Cerebellum (tissue), 4 donors: ENCODE measurements at places on chromosomes 7 and 10.

- DNase-seq = no peak
Measured at GRCh38 chr10:126798649-126799048, 106.6 kb upstream of the DOCK1 start.

DNA sequence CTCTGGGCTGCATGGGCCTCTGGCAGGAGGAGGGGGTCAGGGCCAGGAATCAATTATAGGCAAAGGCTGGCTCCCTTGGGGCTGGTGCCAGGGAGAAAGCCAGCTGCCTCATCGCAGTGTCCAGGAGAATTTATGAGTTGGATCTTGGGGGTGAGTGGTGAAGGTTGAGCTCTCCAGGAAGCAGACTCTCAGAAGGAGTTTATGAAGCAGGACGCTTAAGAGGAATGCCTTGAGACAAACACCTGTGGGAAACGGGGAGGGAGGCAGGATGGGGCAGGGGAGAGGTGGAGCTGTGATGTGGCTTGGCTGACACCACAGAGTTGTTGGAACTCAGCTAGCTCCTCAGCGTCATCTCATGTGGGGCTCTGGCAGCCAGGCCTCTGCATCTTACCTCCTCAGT lies 428.5 kb downstream of the RPS24 start:
- DNase-seq = no peak

DNA sequence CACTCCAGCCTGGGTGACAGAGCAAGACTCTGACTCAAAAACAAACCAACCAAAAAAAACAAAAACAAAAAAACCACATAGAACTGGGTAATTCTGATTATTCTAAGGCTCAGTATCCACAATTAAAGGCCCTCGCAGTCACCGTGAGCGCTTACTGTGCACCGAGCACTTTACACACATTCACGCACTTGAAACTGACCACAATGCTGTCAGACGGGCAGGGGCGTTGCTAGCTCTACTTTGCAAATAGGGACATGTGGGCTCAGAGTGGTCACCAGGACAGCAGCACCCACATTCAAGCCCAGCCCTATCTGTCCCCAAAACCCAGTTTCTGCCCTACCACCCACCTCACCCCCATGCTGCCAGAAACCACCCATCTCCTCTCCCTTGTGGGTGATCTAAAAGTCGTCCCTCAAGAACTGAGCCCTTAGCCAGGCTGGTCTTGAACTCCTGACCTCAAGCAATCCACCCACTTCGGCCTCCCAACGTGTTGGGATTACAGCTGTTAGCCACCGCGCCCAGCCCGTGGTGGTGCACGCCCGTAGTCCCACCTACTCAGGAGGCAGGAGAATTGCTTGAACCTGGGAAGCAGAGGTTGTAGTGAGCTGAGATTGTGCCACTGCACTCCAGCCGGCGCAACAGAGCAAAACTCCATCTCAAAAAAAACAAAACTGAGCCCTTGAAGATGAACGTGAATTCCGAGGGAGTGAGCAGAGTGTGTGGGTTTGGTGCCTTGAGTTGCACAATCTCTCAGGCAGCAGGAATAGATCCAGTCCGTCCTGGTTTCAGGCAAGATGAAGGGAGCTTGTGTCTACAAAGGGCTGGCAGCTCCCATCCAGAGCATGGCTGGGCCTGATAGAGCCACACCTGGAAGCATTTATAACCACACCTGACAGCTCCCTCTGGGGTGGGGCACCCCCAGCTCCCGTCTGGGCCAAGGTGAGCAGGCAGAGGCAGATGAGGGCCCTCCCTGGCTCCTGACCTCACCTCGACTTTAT lies 5.4 kb upstream of the HSPB1 start:
- DNase-seq = no peak

DNA sequence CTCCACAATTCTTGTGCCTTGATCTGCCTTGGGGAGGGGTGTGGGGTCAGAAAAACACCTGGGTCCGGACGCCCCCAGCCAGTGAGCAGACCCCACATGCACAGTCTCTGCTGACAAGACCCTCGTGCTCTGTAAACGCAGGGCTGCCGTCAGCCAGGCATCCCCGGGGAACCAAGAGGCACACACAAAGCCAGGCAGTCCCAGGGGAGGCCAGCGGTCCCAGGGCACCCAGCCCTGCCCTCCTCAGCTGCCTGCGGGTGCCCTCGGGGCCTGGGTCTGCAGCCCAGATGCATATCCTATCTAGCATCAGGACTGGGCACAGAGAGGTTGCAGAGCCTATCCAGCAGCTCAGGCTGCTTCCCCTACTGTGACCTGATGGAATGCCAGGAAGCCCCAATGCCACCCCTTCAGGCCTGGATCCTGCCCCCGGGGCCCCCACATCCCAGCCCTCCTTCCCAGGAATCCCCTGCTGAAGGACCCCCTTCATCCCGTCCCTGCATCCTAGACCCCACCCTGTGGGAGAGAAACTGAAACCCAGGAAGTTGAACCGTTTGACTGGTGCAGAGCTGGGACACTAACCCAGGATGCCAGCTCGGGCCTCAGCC lies 92.4 kb downstream of the MICALL2 start:
- no peak for DNase-seq

DNA sequence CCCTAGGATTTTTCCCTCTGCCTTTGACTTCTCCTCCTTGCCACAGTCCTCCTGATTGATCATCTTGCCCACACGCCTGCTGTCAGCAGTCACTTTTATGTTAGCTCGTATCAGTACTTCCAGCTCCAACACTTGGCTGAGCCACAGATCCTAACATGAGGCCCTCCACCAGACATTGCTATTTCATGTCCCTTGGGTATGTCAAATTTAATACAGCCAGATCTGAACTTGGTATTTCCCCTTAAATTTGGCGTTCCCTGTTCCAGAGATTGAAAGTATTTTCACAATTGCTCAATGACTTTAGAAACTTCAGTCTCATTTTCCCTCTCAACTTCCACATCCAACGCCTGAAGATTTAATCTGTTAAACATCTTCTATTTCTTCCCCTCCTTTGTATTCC lies 140.4 kb downstream of the RNLS start:
- DNase-seq = no peak

GRCh38 chr7:33210958-33211357 lies 81.6 kb downstream of the BBS9 start:
- DNase-seq = no peak

DNA sequence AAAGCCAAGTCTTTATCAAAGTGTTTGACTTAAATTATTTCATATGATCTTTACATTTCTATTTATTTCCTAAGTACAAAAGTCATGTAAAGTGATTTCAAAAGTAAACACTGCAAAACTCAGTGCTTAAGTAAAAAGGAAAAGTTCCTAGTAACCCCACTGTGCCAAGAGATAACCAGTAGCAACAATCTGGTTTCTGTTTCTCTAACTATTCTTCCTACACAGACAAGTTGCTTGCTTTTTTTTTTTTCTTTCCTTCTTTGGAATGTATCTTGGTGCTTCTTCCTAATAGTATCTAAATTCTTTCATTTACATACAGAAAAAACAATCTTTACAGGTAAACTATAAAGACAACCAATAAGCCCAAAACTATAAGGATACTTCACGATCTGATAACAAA lies 3.1 kb downstream of the JCAD start:
- no peak for DNase-seq

DNA sequence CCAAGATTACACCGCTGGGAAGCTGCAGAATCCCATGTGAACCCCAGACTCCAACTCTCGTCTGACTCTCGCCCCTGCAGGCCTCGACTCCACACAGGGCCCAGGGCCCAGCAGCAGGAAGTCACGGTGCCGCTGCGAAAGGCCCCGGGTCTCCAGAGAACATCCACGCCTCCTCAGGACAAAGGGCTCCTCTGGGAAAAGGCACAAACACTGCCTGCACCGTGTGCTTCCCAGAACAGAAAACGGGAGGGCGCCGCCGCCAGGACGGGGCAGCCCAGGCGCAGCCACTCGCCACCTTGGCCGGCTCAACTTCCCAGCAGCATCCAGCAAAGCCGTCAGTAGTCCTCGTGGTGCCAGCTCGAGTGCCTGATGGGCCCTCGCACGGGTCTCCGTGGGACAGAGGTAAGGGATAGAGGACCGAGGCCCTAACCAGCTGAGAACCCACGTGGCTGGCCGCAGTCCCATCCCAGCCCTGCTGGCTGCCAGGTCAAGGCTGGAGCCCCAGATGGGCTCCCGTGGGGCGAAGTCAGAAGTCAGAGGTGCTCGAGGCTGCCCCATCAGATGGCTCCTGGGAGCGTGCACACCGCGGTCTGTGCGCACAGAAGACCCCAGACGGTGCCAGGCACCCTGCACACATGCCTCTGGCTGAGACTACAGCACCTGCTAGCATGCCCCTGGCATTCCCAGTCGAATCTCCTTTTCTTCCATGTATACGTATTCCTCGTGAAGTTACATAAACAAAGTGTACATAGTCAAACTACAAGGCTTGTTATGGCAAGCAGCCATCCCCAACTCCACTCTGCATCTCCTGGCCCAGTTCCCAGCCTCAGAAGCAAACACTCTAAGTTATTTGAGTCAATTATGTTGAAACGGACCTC lies 60.2 kb downstream of the MAD1L1 start:
- DNase-seq = no peak
